ENCODE measurements at places on chromosomes 5 and 9.

DNA sequence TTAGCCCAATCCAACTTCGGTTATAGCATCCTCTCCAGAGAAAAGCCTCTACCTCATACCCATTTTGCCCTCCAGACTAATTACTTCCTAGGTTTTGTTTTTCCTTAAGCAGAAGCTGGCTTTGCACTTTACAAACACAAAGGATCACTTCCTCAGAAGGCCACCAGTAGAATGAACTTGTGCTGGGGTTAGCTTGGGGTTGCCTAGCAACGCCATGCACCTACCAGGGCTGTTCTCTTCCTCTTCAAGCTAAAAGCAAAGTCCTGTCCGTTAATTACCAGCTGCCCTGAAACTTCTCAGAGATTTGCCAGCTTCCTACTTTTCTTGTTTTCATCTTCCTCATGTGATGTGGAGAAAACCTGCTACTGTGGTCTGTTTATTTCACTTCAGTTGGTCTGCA is 132.0 kb upstream of the WWC1 start:
- DNase-seq, result no peak

- DNase-seq, result no peak
Measured at GRCh38 chr9:86046071-86046636, 53.2 kb downstream of the GOLM1 start.

- DNase-seq, result no peak
Measured at GRCh38 chr5:52892242-52892878, 96.8 kb upstream of the ITGA2 start.

DNA sequence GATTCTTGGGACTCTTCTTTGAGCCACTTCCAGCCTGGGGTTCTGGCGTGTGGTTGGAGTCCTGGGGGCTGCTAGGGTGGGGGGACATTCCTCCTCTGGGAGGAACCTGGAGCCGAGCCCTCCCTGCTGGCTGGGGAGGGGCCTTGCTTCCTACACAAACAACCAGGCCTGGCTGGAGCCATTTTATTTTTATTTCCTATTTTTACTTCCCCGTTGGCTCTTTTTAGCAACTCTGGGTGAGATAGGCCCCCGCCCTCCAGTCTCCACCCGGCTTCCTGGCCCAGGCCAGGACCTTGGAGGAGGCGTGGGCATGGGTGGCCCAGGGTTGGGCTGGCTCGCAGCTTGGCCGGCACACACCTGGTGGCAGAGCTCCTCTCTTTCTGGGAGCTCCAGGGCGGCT is 15.1 kb downstream of the RXRA start:
- DNase-seq, result no peak

GRCh38 chr9:88737031-88737430 is 202.1 kb downstream of the NXNL2 start:
- DNase-seq, result no peak

All from stimulated activated CD4-positive, alpha-beta T cell treated with anti-CD3 and anti-CD28 coated beads, TNF-alpha, amount 100 ng/mL, for 4 hours (primary cell).